Fibroblast of mammary gland (primary cell): ENCODE measurements at places on chromosomes 5 and 9.

DNA sequence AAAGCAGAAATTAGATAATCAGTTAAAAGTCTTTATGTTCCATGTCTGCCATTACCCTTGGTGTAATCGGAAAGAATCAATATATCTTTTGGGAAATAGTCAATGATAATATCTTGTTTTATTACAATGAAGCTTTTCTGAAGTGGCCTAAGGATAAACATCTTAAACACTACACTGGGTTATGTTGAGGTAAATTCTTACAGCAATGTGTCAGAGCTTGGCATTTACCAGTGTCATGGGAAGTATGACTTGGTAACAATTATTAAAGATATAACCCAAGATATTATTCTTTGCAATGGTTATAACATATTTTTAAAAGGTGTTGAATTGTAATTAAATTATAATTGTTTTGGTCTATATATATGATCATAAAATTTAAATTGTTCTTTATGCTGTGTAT is 84.7 kb downstream of the CFAP95 start:
- DNase-seq, result no peak

GRCh38 chr5:64811050-64811640 is 42.4 kb downstream of the CWC27 start:
- DNase-seq, result peak; percentile 79

DNA sequence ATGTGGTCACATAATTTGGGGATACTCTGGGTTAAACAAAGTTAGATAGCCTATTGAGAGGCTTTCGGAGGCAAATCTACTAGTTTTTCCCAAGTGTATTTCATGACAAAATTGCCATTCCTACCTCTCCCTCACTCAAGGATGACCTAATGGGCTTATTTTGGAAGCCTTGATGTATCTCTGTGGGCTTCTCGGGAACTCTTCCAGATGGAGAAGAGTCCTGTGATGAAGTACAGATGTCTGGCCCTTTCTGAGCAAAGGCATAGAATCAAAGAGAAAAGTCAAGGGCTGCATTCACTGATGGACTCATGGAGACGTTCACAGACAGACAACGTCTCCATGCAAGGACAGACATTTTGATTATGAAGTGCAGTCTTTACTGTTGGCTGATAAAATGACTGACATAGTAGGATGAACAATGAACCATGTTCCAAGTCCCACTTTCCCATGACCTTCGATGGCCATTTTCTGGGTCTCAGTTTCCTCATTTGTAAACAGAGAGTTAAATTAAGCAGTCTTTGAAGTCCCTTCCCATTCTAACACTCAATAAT is 347.2 kb upstream of the CD180 start:
- DNase-seq, result peak; percentile 85

DNA sequence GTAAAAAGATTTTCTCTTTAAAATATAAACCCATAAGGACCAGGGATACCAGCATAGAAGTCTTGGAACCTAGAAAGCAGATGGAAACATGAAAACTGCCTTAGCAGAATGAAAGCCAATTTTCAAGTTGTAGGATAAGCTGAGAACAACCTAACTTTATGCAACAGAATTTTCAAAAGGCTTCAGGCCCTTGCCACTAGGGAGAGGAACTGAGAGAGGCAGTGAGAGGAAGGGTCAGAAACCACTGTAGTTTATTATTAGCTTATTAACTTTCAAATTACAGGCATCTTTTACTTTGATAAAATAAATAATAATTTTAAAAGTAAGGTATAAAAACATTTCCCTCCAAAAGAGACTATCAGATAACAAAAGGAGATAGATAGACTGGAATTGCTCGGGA is 33.4 kb downstream of the FAM81B start:
- no peak for DNase-seq

GRCh38 chr5:150398722-150399523 is 13.8 kb downstream of the CD74 start:
- DNase-seq, result no peak

DNA sequence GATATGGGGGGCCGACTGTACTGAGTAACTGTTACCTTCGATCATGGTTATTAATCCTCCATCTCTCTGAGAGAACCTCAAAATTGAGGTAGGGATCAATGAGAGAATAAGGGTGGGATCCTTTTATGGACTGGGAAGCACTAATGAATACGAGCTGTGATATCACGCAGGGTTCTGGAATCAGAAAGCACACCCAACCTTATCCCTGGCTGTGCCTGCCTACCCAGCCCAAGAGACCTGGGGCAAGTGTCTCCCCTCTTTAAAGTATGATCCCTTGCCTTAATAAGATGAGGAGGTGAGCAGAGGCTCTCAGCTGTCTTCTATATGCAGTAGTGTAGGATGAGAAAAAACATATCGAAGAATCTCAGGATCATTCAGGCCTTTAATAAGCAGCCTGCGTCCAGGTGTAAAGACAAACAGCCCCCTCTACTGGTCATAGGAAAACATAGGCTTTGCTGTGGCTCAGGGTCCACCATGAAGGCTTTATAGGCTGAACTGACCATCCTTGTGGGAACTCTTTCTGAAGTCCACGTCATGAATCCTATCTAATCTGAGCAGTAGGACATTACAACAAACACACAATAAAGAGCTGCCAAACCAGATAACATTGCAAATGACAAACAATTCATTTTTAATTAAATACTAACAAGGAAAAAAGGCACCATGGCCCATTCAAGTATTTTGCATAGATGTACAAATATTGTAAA is 16.8 kb downstream of the NIPAL4 start:
- DNase-seq, result peak; percentile 73

GRCh38 chr5:131749138-131749537 is 47.7 kb downstream of the FNIP1 start:
- DNase-seq, result peak; percentile 80

- peak; percentile 99 for DNase-seq
Observed at GRCh38 chr5:111948092-111948841, 191.3 kb upstream of the NREP start.

GRCh38 chr9:34671307-34671706 is 8.8 kb upstream of the CCL27 start:
- no peak for DNase-seq

DNA sequence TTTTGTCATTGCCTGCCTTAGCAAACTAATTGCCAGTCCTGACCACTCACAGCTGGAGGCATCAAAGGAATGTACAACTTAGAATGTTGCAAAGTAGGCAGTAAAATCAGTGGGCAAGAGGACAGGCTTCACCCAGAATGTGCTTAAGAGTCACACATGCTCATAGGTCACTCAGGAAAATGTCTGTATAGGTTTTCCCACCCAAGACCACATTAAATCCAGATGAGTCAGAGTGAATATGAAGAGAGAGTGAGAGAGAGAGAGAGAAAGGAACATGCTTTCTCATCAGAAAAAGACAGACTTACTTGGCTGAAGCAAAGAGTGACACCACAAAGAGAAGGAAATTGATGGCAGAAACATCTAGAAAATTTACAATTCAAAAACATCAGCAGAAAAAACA is 37.9 kb downstream of the PLEKHG4B start:
- peak; percentile 71 for DNase-seq

DNA sequence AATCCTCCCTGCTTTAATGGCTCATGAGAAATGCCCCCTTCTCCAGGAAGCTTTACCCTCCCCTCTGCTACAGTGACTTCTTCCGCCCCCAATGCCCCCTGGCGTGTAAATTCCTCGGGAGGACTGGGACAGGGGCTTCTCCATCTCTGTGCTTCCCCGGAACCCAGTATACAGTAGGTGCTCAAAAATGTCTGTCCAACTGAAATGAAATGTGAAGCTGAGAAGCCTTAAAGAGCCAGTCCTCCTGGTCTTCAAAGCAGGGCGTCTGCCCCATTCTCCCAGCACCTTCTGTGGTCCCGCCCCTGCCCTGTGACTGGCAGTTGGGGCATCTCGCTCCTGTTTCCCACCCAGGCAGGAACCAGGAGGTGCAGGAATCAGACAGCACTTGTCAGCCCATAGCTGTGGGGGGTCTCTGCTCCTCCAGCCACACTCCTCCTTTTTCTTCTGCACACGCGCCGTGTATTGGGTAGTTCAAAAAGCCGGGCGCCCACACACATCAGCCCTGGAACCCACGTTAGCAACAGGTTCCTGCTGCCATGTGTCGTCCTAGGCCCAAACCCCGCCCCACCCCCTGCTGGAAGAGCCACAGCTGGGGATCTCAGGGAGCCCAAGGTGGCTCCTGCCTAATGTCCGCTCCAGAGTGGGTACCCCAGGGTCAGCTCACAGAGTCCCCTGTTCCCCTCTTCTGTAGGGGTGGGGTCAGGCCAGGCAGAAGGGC is 16.0 kb downstream of the FIBCD1 start:
- DNase-seq, result no peak

DNA sequence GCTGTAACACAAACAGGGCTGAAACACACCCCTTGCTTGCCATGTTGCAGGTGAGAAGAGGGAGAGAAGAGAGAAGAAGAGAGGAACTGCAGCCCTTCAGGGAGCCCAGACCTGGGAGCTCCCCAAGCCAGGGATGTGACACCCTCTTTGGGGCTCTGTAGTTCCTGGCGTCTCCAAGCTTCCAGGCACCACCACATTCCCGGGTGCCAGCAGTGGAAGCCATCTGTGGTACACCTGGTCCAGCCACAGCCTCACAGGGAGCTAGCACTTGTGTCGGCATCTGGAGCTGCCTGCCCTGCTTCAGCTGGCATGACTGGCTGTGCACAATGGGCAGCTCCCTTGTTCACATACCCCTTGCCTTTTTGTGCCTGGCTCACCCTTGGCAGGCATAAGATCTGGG is 182.1 kb downstream of the DEPDC1B start:
- no peak for DNase-seq

DNA sequence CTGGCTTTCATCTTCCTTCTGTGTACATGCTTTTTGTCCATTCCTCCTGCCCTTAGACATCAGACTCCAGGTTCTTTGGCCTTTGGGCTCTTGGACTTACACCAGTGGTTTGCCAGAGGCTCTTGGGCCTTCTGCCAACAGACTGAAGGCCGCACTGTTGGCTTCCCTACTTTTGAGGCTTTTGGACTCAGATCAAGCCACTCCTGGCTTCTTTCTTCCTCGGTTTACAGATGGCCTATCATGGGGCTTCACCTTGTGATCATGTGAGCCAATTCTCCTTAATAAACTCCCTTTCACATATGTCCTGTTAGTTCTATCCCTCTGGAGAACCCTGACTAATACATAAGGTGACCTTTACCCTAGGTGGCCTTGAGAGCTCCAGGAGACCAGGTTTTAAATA is 189.1 kb upstream of the CCNG1 start:
- DNase-seq, result no peak

DNA sequence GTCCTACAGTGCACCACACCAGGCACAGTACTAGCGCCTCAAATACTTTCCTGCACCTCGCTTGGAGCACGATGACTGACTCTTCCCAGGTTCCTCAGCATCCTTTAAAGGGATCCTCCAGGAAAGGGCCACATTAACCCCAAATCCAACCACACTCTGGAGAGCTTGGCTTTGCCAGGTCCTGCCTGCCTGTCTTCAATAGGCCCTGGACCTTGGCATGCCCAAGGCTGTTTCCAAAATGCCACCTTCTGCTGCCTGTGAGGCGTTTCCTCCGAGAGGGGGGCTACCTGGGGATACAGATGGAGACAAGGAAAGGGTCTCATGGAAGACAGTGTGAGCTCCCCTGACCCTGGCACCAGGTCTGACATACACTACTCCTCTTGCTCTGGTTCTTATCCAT is 169.9 kb downstream of the DAB2IP start:
- no peak for DNase-seq

DNA sequence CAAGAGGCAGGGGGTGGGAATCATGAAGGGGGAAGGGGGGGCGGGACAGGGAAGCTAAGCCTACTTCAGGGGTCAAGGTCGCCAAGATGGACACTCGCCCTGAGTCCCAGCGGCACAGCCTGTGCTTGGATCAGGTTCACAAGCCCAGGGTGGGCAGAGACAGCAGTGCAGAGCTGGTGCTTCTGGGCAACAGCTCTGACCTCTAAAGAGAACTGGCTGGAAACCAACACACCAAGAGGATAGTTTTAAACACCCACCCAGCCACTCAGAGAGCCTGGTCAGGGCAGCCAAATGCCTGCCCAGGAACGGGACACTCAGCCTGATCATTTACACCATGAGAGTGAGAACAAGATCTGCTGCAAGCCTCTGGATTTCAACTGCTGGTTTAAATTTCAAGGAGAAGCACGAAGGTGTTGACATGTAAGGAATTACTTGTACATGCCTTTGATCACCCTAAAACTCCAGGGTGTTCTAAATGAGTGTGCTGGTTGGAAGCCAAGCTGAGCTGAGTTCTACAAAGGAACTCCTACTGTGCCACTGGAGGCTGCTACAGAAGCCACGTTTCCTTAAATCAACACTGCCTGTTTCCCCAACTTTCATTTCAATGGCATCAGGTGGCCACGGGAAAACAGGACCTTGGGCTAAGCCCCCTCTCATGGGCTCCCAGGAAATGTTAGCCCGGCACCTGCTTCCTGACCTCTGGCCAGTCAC is 91.5 kb downstream of the TTLL11 start:
- no peak for DNase-seq

GRCh38 chr5:6829150-6829784 is 116.0 kb downstream of the TENT4A start:
- DNase-seq, result peak; percentile 8

- DNase-seq, result no peak
Observed at GRCh38 chr5:175261037-175261436, 182.9 kb downstream of the DRD1 start.

GRCh38 chr5:147690595-147690994 is 91.9 kb downstream of the JAKMIP2 start:
- no peak for DNase-seq

GRCh38 chr5:107129051-107129450 is 541.7 kb downstream of the EFNA5 start:
- peak; percentile 8 for DNase-seq

- DNase-seq, result peak; percentile 82
Observed at GRCh38 chr9:121944711-121945191, 148.4 kb downstream of the TTLL11 start.
